ENCODE measurements at places on chromosomes 11 and 22. TPM values are rescaled to one million over a fixed set of nuclear protein-coding genes. Genes with fewer than 3 reads are reported as not detected.

DNA sequence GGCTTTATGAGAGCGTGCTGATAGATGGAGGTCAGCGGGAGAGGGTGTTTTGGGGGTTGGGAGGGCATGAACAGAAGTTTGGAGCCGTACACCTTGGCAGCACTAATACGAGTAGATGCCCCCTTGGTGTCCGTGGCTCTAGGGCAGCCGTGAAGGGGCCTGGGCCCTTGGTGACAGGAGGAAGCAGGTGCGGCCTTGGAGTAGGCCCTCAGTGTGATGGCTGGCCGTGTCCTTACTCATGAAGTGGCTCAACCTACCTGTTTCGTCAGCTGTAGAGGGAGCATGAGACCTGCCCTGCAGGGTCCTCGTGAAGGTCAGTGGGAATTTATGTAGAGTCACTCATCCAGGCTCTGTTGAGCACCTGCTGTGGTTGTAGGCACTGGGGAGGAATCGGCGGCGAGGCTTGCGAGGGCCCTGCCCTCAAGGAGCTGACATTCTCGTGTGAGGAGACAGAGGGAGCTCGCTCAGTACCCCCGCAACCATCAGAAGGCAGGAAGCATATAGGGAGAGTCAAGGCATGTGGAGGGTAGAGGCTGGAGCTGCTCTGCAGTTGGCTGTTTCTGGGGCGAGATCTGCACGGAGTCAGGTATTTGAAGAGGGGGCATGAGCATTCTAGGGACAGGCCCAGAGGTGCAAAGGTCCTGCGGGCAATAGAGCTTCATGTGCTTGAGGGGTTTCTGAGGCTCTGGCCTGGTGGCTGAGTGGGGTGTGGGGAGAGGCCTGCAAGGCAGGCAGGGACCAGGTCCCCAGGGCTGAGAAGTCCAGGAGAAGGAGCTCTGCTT lies 39.6 kb downstream of the TBC1D22A start:
- no peak for DNase-seq

DNA sequence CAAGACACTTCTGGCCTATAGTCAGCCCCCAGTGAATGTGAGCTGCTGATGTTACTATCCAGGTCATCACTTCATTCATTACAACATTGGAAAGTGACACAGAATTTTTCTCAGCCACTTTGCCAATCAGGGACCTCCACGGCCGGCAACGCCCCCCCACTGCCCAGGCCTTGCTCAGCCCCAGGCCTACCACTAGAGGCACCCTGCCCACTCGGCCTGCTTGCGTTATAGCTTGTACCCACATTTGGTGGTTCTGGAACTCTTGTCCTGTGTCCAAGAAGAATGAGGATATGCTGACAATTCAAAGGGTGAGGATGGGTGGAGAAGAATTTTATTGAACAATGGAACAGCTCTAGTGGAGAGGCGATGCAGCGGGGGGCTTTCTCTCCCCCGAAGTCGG lies 96.2 kb downstream of the TSPAN18 start:
- DNase-seq: no peak

PTGDR2 gene
- total RNA-seq: not detected

GRCh38 chr11:11313426-11313825 lies 39.6 kb downstream of the CSNK2A3 start:
- no peak for DNase-seq

DNA sequence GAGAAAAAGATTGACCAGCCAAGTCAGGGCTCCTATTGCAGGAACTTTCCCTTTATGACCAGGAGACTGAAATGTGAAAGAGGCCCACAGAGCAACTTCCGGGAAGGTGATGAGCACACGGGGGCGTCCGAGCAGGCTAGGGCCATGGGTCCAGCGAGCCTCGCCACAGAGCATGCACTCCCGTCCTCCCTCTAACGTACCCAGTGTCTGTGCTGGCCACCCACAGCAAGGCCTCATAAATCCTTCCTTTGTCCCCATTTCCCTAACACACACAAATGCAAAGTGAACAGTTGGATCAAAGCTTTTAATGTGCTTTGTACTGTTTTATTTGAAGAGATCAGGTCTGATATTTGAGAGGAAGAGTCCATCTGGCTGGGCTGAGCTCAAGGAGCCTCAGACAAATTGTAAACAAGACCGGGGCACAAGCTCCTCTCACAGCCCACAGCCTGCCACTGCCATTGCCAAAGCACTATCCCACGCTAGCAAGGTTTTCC lies 44.3 kb downstream of the BLID start:
- no peak for DNase-seq

DNA sequence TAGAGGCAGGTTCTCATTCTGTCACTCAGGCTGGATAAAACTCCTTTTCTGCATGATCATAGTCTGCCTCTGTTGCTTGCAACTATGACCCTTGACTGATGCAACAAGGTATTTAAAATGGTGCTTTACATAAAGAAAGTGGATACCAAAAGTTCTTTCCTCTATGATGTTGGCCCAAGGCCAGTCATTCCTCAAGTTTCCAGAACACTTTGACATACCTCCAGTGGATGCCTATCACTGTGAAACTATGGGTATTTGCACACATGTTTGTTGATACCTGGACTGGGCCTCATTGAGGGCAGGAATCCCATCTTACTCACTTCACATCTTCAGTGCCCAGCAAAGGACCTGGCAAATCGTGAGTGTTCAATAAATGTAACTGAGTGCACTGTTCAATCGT lies 159.0 kb upstream of the ZC3H12C start:
- DNase-seq: no peak
